ENCODE measurements at places on chromosomes 11 and 22.

GRCh38 chr11:87176044-87176443 is 138.3 kb downstream of the TMEM135 start:
- no peak for DNase-seq

DNA sequence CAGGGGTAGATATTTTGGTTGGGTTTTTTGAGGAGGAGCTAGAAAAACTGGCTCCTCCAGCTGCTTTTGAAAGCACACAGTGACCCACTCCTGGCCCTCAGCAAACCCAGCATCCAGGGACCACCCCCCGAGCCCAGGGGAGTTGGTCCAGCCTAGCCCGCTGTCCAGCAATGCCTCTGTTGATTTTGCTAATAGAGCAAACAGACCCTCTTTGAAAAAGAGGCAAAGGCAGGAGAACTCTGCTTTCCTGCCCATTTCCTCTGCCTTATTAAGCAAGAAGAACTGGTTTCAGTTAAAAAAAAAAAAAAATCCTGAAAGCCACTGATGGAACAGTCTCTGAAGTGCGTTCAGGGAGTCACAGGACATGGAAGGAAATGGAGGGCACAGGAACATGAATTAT is 25.3 kb downstream of the ABTB2 start:
- no peak for DNase-seq

- DNase-seq = no peak
Observed at GRCh38 chr11:14972581-14973495, 687 bp upstream of the CALCA start.

DNA sequence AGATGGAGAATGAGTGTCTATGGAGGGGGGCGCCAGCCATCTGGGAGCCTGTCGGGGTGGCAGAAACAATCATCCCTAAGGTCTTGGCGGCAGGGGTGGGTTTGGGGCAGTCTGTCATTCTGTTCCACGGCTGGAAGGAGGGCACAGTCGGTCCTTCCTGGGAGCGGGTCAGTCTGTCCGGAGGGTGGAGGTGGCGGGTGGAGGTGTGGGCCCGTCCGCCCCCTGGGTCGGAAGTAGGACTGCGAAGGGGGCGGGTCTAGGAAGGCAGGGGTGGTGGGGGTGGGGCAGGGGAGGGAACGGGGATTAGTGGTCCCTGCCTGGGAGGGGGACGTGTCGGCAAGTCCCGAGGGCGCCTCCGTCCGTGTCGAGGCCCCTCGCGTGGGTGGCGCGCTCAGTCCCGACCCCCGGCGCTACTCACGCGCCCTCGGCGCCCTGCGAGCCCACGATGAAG is 461 bp downstream of the TBC1D10A start:
- DNase-seq = no peak

GRCh38 chr11:82724026-82724425 is 9.6 kb downstream of the FAM181B start:
- DNase-seq = no peak

Data from stimulated activated effector memory CD8-positive, alpha-beta T cell treated with anti-CD3 and anti-CD28 coated beads, Interleukin-12 subunit alpha, Interleukin-12 subunit beta, amount 100 ng/mL, for 72 hours (primary cell).